ENCODE measurements at places on chromosomes 12 and 14. TPM values are rescaled to one million over a fixed set of nuclear protein-coding genes. Genes with fewer than 3 reads are reported as not detected.

DNA sequence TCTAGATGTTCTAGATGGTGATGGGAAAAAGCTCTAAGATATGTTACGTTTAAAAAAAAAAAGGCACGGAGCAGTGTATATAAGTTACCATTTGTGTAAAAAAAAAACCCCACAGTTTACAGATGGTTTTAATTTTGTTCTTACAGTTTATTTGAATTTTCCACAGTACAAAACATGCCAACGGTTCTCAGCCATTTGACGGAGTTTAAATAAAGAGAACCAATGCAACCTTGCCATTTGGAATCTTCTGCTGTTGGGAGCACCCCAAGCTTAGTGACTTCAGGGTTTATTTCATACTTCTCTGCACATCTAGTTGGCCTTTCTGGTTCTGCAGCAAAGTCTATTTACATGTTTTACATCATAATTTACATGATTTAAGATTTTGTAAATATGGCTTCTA is 7.7 kb upstream of the HPD start:
- no peak for DNase-seq

GRCh38 chr12:19196959-19197630 is 67.6 kb downstream of the PLEKHA5 start:
- DNase-seq = no peak

GRCh38 chr12:124992874-124993625 is 395 bp upstream of the BRI3BP start:
- DNase-seq = no peak

- no peak for DNase-seq
These were observed 32.9 kb downstream of the MVK start for GRCh38 chr12:109606320-109607028.

GRCh38 chr12:19462406-19462805 is 23.1 kb downstream of the AEBP2 start:
- DNase-seq = no peak

GRCh38 chr14:73879027-73879426 is 7.6 kb upstream of the ZNF410 start:
- DNase-seq = no peak

Gene GALNT8
- total RNA-seq = 0.42 TPM

Gene SPIC
- not detected for total RNA-seq

Gene SLC39A5
- not detected for total RNA-seq

Gene RASSF9
- 1.8 TPM for total RNA-seq

Gene RGS6
- 0.84 TPM for total RNA-seq

Gene MYH6
- not detected for total RNA-seq

Measured in lower leg skin (tissue), 4 donors.